ENCODE measurements at places on chromosomes 12 and 14. TPM values are rescaled to one million over a fixed set of nuclear protein-coding genes. Genes with fewer than 3 reads are reported as not detected.
A peak's percentile ranks its signal among the peaks of the same experiment; 100 is the strongest.

DNA sequence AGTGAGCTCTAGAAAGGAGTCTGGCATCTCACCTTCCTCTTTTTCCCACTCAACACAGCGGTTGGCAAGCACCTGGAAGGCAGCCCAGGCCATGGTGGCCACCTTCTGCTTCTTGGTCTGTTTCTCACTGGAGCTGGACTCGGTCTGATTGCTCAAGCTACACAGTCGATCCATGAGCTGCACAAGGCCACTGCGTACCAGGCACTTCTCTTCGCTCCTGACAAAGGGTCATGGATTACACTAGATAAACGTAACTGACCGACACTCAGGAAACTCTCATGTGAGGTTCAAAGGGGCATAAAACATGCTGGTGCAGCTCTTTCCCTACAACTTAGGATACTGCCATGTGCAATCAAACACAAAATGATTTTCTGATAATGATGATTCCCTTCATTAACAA, 113.7 kb downstream of the TRAFD1 start:
- DNase-seq, result no peak

Gene ANKS1B
- 2.2 TPM for total RNA-seq

Gene MMP19
- 14.7 TPM for total RNA-seq

Gene UTP20
- 18.3 TPM for total RNA-seq

DNA sequence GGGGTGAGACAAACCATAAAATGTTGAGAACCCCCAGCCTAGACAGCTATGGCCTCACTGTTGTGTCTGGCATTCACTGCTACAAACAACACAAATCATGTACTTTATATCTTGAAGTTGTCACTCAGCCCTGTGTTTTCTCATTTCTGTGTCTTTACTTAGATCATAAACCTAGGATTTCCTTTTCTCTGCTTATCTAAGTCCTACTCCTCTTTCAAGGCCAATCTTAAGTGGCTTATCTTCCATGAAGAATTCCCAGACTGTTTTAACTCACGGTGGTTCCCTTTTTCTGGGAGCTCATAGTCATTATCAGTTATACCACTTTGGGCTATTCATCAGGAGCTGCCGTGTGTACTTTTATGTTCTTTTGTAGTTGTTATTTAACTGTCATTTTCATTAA, 42.1 kb downstream of the FLRT2 start:
- DNase-seq, result no peak

DNA sequence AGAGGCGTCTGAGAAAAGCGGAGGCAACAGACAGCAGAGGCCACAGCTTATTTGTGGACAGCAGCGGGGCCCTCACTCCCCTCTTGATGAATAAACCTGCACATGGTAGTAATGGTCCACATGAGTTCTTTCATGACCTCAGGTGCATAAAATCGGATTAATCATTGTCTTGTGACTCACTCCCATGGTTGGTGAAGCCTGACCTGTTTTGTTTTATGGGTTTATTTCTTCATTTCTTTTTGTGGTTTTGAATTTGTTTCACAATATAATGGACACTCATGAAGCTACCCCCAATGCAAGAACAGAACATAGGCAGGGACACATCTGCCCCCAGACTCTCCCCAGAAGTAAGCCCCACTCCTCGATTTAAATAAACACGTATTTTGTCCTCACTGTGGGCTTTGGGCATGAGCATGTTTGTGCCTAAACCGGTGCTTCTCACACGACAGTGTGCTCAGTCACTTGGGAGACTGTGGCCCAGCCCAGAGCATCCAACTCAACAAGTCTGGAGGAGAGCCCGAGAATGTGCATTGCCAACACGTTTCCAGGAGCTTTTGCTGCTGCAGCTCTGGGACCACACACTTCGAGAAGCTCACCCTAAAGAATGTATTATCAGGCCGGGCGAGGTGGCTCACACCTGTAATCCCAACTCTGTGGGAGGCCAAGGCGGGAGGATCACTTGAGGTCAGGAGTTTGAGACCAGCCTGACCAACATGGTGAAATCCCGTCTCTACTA, 116.1 kb downstream of the SCARB1 start:
- peak; percentile 96 for DNase-seq

Gene CLEC1A
- total RNA-seq, result under 0.01 TPM

Gene TMEM119
- total RNA-seq, result 362 TPM

Gene KRT86
- total RNA-seq, result under 0.01 TPM

Gene CACNA2D4
- 0.72 TPM for total RNA-seq

DNA sequence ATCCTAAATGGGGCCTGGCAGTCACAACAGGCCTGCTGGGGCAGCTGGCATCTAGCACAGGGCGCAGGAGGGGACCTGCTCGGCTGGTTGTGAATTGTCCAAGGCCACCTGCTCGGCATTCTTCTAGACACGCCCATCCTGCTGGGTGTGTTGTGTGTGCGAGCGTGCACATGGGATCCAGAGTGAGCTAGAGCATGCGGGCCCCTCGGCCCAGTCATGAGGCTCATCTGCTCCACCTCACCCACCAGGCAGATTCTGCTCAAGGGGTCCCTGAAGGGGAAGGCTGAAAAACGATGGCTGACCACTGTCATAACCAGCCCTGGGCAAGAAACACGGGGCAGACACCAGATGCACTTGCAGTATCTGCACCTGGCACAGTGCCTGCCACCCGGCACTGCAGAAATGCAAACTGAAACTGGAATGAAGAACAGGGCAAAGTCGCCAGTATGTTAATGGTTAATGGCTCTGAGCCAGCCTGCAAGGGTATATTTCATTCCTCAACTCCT, 31.8 kb downstream of the MAX start:
- DNase-seq, result no peak

DNA sequence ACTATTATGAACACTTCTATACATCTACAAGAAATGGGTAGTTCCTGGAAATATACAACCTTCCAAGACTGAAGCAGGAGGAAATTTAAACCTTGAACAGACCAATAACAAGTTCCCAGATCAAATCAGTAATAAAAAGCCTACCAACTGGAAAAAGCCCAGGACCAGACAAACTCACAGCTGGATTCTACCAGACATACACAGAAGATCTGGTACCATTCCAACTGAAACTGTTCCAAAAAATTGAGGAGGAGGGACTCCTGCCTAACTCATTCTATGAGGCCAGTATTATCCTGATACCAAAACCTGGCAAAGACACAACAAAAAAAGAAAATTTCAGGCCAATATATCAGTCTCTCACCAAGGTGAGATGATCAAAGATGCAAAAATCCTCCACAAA, 189.4 kb downstream of the RPS29 start:
- DNase-seq, result no peak

DNA sequence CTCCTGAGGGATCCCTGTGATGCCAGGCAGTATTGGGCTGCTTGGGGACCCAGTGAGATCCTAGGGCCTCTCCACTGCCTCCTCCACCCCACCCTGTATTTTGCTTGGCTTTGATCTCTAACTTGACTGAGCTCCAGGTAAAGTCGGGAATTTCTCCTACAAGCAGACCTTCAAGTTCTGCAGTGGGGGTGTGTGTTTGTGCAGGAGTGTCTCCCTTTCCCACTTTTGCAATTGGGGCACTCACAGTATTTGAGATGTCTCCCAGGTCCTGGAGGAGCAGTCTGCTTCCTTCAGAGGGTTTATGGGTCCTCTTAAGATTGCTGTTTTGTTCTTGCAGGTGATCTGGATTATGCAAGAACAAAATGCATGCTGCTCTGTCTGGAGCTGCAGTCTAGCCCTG, 68.9 kb downstream of the ALG10B start:
- DNase-seq, result no peak

DNA sequence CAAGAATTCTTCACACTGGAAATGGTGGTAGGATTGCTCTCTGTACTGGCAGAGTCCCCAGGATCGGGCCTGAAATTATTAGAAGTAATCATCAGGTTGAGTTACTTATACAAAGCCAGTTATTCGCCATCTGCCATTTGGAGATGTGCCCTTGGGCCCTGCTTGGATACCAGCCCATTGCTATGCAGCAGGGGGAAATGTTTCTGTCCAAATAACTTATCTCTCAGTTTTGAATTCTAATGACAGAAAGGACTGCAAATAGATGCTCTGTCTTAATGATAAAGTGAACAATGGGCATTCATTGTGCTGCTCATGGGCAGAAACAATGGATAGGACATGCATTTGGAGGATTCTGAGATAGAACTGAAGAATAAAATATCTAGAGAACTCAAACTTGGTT, 139.1 kb upstream of the PELI2 start:
- no peak for DNase-seq

DNA sequence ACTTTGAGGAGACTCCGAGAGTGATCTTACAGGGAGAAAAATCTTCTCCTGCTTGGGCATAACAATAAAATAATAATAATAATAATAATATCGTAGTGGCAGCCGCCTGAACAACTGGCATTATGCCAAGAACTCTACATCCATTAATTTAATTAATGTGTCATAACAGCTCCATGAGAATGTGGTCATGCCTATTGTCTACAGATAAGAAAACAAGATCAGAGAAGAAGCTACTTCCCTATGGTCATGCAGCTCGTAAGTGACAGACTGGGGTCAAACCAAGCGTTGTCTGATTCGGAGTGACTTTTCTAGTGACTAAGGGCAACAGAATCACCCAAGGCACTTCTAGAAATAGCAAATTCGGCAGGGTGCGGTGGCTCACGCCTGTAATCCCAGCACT, 11.7 kb downstream of the PROX2 start:
- DNase-seq, result no peak

DNA sequence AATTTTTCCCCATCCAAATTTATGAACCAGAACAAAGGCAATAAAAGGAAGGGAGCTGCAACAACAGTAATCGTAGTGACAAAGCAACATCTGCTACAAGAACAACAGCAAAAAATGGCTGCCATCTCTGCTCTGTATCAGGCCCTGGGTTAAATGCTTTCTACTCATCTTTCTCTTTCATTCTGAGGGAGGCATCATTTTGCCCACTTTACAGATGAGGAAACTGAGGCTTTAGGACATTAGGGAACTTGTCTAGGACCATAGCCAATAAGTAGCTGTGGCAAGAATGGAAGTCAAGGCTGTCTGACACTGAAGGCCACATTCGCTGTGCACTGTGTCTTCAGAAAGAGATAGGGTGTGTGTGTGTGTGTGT, 192.4 kb upstream of the NUDT4 start:
- no peak for DNase-seq

Data from osteoblast (primary cell).